ENCODE measurements at places on chromosomes 16 and 17.

DNA sequence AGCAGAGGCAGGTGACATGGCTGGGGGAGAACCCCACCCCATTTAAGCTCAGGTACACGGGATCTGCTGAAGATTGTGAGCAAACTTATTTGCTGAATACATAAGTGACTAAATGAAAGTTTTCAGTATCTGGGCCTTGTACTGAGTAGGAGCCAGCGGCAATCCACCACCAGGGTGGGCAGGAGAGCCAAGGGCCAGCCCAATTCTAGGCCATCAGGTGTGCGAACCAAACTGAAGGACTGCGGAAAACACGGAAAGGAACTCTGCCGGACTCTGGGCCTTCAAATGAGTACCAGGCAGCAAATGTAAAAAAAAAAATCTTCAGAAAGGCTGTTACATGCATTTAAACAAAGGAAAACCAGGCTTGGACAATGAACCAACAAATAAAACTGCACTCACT lies 19.7 kb downstream of the ARHGAP17 start:
- DNase-seq, result no peak

GRCh38 chr17:79789943-79790804 lies 6.7 kb downstream of the CBX8 start:
- DNase-seq, result no peak

GRCh38 chr16:84058664-84059063 lies 16.1 kb upstream of the SLC38A8 start:
- no peak for DNase-seq

GRCh38 chr17:56893503-56893902 lies 20.3 kb downstream of the TRIM25 start:
- no peak for DNase-seq

DNA sequence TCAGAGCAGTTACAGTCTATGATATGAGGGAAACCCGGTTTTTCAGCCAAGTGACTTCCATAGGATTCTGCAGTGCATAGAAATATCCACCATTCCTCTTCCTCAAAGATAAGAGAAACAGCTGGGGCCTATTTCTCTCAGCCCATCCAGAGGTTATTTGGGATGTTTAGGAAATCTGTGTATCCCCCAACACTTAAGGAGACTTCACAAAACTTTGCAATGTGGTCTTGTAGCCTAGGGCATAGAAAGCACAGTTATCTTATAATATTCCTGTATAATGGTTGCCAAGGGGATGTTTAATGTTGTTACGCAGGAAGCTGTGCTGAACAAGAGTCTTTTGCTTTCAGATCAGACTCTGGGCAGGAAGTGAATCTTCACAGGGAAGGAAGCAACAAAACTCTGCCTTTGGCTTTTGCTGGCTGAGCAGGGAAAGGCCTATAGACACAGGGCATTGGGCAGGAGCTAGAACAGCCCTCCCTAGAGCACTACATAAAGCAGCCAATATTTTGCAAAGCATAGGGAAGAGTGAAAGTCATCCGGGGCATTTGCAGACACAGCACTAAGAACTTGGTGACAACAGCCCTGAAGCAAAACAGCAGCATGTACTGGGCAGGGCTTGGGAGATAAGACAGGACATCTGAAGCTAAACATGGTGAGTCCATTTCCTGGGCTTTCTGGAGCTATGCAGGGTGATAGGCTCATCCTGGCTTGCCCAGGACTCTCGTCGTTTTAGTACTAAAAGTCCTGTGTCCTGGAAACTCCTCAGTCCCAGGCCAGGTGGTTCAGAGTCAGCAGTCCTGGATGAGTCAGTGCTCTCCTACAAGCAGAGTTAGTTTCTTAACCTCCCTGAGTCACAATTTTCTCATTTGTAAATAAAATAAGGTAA lies 18.7 kb upstream of the BEAN1 start:
- no peak for DNase-seq

- no peak for DNase-seq
Measured at GRCh38 chr17:2564877-2565276, 28.6 kb upstream of the PAFAH1B1 start.

DNA sequence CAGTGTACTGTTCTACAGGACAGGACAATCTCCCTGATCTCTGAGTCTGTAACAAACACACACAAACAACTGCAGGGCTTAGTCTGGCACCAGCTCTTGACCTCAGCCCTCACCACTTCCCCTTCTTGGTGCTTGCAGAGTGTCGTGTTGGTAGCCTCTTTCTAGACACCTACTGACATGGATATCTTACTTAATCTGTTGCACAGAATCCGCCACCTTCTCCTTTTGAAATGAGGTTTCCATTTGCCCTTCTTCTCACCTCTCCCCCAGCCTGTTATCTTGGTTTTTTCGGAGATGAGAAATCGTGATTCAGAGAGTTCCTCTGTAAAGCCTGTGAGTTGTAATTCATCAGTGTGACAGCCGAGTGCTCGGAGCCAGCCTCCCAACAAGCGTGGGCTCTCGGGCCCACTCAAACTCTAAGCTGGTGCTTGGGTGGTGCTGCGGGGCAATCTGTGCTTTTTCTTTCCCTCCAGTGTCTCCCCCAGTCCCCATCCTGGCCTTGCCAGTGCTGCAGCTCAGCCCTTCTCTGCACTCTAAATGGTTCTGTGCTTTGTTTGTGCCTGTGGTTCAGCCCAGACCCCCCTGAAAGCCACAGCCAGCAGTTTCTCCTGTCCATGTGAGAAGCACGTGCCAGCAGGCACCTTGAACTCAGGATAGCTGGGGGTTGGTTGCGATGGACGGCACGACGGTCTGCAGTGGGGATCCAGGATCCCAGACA lies 28.1 kb downstream of the KIAA0513 start:
- DNase-seq, result peak; percentile 41

GRCh38 chr16:23074423-23074822 lies 74.8 kb downstream of the USP31 start:
- no peak for DNase-seq

GRCh38 chr16:54602666-54603065 lies 316.1 kb upstream of the IRX3 start:
- DNase-seq, result no peak

- DNase-seq, result no peak
Measured at GRCh38 chr17:42266918-42267766, 9.0 kb downstream of the STAT5B start.

- no peak for DNase-seq
Measured at GRCh38 chr16:70490261-70490660, 33.1 kb downstream of the COG4 start.

DNA sequence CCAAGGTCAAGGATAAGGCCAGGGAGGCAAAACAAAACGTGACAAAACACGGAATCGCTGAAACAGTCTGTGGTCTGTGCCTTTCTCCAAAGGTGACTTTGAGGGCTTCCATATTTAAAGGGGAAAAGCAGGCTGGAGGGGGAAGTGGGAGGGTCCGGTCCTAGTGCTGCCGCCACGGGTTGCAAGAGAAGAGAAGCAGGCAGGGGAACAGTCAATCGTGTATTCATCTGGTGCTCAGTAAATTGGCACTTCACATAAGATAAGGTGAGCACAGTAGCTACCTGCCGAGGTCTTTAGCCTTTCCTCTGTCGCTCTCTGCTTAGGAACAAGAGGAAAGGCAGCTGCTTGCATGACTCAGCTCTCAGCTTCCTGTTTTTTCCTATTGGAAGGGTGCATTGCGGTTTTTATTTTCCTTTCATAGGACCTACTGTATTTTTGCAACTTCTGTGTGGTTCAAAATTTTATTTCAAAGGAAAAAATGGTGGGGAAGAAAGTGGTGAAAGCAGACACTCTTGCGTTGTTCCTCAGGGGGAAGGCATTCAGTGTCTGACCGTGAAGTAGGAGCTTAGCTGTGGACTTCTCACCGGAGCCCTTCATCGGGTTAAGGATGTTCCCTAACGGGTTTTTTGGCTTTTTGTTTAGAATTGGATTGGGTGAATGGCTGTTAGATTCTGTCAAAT lies 7.1 kb upstream of the LGALS3BP start:
- DNase-seq, result no peak

GRCh38 chr16:22847100-22847499 lies 33.1 kb downstream of the HS3ST2 start:
- DNase-seq, result no peak

- DNase-seq, result no peak
Measured at GRCh38 chr17:13355054-13355453, 246.7 kb downstream of the HS3ST3A1 start.

DNA sequence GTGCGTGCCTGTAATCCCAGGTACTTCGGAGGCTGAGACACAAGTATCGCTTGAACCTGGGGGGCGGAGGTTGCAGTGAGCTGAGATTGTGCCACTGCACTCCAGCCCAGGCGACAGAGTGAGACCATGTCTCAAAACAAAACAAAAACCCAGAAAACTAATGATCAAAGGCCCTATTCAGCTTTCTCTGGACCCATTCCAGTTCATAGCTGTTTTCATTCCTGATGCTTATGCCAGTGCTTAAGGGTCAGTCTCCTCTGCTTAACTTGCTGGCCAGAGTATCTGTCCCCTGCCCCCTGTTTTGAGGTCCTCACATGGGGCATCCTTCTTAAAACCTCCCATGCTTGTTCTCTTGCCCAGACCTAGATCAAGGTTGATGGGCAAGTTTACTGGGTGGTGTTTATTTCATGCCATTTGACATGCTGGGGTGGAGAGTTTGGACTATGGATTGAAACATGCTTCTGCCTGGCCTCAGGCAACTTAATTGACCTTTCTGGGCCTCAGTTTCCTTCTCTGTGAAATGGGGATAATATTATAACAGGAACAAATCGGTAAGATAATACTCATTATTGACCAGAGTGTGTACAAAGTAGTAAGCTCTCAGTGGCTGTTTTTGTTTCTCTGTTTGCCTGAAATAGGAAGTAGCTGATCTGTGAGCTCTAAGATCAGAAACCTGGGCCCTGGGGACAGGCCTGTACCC lies 369.8 kb downstream of the CPPED1 start:
- no peak for DNase-seq

- no peak for DNase-seq
Measured at GRCh38 chr17:70796757-70797156, 627.4 kb downstream of the KCNJ2 start.

DNA sequence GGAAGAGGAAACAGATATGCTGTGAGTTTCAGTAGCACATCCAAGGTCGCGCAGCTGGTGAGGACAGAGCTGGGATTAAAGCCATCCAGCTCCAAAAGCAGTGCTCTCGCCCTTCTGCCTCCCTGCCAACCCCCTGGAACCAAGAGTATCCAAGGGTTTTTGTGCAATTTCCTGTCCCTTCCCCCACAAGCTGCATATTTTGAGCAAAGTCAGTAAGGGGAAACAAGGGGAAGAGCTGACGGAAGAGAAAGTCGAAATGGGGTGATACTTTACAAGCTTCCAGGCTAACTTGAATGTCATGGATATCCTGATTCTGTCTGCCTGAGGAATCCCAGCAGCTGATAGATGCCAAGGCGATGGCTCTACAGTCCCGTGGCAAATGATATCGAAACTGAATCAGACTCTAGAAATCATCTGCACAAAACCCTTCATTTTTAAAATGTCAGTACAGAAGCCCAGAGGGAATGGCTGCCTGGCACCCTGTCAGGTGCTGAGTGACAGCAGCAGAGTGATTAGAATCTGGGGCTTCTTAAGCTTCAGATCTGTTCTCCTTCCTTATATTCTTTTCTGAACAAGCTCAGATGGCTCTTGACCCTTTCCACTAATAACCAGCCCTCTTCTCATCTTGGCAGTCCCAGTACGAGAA lies 42.9 kb upstream of the TEKT3 start:
- no peak for DNase-seq

GRCh38 chr17:67156269-67157199 lies 88.5 kb downstream of the HELZ start:
- no peak for DNase-seq

- DNase-seq, result no peak
Measured at GRCh38 chr16:57252148-57252721, 7.2 kb downstream of the ARL2BP start.

- no peak for DNase-seq
Measured at GRCh38 chr16:89367538-89367915, 122.8 kb downstream of the ANKRD11 start.

- peak; percentile 73 for DNase-seq
Measured at GRCh38 chr17:45228763-45229539, 7.3 kb downstream of the FMNL1 start.

- DNase-seq, result no peak
Measured at GRCh38 chr16:56275076-56275475, 83.8 kb downstream of the GNAO1 start.

GRCh38 chr16:15961060-15961511 lies 11.7 kb downstream of the ABCC1 start:
- DNase-seq, result peak; percentile 52

- DNase-seq, result no peak
Measured at GRCh38 chr16:715477-716199, 720 bp downstream of the METRN start.

DNA sequence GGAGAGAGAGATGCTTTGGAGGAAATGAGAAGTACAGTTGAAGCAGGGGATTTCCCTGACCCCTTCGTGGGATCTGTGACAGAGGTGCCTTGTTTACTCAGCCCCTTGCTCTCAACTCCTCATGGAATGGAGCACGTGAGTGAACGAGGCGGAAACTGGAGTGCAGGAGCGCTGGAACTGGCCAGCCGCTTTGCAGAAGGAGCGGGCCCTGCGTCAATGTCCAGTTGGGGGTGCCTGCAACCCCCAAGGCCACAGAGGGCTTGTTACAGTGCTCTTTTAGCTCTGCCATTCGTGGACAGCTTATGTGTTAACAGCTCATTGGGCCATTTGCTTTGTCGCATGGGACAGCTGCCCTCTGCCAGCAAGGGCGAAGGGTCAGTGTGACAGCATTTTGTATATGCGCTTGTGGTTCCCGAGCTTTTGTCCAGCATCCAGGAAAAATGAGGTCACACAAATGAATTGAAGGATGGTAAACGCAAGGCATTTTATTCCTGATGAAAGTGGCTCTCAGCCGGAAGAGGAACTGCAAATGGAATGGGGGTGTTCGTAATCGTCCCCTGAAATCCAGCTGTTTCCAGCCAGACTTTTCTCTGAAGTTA lies 1395.1 kb downstream of the CDH8 start:
- no peak for DNase-seq

GRCh38 chr17:80732268-80732667 lies 187.6 kb downstream of the RPTOR start:
- no peak for DNase-seq

DNA sequence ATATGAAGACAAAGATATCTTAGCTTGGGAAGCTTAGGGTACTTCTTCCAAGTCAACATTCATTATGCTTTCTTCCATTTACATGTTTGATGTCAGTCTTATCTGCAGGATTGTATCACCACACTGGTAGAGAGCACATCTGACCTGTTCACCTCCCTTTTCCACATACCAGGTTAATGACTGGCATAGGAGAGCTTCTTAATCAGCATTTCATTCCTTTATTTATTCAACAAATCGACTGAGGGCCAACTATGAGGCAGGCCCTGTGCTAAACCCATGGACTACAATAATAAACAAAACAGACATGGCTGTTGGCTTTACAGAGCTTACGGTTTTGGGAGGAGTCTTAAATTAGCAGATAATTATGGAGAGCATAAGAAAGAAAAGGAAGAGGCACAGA lies 378.1 kb upstream of the CDH11 start:
- no peak for DNase-seq

DNA sequence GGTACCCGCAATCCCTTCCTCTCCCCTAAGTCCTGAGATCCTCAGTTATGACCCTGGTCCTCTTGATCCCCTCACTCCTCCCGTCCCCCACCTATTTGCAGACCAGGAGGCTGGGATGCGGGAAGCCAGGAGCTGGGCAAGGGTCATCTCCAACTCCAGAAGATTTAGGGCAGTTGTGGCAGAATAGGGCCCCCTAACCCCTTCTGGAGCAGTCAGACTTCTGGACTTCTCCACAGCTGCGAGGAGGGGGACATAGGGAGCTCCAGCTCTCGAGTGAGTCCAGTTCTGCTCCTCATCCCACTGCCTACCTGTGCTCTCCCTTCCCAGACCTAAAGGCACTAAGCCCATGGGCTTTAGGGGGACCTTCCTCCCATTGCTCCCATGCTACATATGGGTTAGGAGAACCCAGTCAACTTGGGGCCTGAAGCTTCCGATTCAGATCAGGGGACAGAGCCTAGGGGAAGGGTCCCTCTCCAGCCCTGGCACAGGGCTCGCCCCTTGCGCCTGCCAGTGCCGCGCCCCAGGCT lies 1.3 kb downstream of the WNK4 start:
- DNase-seq, result no peak

Data from activated CD4-positive, alpha-beta T cell treated with anti-CD3 and anti-CD28 coated beads for 24 hours (primary cell).